Aorta (tissue), 5 donors: ENCODE measurements at places on chromosomes 1 and 21.

DNA sequence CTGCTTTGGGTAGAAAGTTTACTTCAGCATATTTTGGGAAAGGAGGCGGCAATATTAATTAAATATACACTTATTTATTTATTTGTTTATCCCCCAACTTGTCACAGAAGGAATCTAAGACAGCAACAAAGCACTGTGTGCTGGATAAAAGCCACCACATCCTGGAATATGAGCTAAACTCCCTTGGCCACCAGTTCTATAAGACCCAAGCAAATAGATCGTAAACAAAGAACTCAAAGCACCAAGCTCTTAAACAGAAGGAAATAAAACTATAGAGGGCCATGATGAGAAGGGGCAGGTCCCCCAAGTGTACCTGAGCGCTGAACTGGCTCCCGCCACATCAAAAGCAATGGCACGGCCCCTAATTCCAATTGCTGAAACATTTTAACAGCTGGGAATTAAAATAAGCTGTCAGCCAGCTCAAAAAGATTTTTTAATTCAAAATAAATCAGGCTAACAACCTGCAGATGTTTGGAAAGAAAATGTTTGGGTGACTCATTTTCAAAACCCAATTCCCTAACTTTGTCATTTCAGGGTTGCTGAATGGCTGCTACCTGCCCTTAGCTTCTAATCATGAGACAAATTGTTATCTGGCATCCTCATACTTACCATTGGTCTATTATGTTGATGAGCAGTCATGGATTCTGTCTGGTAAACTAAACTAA lies 127.1 kb downstream of the SLC30A10 start:
- no peak for DNase-seq

DNA sequence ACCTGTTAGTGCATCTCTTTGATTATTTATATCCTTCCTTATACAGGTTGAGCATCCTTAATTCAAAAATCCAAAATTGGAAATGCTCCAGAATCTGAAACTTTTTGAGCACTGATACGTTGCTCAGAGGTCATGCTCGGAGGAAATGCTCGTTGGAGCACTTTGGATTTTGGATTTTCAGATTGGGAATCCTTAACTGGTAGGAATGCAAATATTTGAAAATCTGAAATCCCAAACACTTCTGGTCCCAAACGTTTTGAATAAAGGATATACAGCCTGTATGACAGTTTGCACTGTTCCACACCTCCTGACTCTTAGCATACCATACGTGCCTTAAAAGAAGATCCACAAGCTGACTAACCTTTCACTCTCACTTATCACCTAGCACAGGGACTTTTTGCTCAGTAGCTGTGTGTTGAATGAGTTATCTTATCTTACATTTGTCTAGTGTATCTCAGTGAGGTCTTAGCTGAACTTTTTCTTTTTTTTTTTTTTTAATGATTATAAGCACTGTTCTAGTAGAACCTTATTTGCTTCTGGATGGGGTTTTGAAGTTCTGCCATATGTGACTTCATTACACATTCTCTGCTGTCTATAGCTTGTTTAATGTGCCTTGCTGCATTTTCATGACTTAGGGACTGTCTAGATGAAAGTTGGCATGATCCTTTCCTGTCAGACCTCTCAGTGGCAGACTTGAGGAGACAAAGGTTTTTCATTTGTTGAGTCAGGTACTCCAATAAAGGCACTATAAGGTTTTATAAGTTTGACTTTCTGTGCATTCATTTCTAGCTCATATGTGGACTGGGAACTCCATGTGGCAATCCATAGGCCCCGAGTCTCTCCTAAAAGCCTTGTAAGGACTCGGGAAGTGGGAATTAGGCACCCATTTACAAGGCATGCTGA lies 21.6 kb downstream of the PTGFRN start:
- DNase-seq: no peak

DNA sequence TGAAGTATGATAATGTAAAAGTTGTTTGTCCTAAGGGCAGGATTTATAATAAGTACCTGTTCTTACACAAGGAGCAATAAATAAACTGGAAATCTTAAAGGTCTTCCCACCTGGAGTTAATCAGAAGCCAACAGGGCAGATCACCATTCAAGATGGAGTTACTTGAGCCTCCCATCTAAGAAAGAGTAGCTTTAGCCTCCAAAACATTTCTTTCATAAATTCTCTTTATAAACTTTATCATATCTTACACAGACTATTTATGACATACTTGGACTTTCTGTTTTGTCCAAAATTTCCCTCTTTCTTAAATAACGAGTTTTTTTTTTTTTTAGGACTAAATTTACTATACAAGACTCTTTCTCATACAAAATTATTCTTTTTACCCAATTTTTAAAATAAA lies 18.5 kb downstream of the OR2T1 start:
- no peak for DNase-seq

DNA sequence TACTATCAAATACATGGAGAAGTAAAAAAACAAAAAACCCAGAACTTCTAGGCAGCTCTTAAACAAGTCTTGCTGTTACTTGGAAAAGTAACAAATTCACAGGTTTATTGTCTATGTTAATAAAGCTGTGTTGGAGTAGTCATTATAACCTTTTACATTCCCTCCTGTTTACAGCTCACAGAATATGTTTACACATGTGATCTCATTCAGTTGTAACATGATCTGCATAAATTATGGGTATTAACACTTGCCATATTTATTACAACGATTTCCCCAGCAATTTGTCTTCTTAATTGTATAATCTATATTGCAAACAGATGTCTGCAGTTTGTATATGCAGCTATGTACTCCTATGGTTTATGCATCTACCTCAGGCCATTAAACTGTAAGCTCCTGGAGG lies 28.6 kb downstream of the ERG start:
- DNase-seq: no peak

DNA sequence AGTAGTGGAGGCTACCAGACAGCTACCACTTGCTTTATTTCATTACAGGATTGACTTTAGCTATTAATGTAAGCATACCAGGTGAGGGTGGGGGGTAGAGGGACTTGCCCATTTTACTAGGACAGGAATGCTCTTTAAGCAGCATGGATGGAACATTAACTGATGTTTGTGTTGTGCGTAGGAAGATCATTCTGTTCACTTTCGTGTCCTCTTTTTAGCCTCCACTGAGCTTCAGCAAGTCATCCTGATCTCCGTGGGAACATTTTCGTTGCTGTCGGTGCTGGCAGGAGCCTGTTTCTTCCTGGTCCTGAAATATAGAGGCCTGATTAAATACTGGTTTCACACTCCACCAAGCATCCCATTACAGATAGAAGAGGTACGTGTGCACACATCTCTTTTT lies 29.3 kb downstream of the IFNGR2 start:
- no peak for DNase-seq

DNA sequence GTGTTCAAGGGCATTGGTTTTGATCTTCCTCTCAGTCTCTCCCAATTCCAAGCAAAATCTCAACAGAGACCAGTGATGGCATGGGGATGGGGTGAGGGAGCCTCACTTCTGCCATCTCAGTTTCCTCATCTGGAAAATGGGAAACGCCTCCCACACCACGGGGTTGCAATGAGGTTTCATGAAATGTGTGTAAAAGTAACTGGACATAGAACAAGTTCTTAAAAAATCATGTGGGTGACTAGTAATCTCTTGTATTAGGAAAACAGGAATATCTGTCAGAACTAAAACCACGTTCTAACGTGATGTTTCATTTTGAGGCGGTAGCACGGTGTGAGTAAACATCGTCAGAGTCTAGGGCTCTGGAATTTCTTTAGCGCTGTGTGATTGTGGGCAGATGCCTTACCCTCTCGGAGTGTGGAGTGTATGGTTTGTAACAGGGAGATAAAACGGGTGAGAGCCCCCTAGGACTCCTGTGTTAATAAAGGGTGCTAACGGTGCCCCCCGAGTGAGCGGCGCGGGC lies 55.5 kb upstream of the DNAJC6 start:
- DNase-seq: no peak
